ENCODE measurements at places on chromosomes 13 and 19.

DNA sequence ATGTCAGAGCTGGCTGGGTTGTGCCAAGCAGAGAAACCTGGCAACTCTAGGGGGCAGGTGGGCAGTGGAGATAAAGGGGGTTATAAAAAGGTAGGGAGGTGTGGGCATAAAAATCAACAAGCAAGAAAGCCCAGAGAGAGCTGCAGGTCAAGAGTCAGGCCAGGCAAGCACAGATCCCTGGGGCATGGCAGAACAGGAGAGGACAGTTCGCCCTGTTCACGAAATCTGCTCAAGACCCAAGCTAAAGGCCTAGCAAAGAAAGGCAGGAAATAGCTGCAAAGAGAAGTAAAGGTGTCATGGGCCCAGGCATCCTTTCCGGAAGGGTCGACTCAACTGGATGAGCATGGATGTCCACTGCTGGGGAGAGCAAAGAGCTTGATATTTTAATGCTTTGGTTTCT lies 3.4 kb downstream of the MBNL2 start:
- DNase-seq = no peak

DNA sequence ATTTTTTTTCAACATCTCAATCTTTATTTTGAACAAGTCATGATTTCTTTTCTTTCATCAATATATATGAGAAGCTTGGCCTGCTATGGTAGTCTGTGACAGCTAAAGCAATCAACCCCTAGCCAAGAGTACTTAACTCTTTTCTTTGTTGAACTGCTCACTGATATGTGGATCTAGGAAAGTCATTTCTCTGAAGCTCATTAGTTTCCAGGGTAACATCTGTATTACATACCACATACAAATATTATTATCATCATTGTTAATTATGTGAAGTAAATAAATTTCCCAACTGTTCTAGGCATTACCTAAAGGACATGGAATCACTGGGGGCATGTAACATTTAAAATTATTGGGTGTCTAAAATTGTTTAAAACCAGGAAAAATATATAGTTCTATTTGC lies 267.3 kb downstream of the DCT start:
- no peak for DNase-seq

GRCh38 chr19:55464662-55465054 lies at the start of gene C19orf85:
Gene C19orf85 (minus strand): TSS chr19:55464751. CDS start chr19:55464554, 197 bp downstream.
- DNase-seq = no peak

- no peak for DNase-seq
Observed at GRCh38 chr19:49243129-49243528, 81.9 kb downstream of the SLC6A16 start.

DNA sequence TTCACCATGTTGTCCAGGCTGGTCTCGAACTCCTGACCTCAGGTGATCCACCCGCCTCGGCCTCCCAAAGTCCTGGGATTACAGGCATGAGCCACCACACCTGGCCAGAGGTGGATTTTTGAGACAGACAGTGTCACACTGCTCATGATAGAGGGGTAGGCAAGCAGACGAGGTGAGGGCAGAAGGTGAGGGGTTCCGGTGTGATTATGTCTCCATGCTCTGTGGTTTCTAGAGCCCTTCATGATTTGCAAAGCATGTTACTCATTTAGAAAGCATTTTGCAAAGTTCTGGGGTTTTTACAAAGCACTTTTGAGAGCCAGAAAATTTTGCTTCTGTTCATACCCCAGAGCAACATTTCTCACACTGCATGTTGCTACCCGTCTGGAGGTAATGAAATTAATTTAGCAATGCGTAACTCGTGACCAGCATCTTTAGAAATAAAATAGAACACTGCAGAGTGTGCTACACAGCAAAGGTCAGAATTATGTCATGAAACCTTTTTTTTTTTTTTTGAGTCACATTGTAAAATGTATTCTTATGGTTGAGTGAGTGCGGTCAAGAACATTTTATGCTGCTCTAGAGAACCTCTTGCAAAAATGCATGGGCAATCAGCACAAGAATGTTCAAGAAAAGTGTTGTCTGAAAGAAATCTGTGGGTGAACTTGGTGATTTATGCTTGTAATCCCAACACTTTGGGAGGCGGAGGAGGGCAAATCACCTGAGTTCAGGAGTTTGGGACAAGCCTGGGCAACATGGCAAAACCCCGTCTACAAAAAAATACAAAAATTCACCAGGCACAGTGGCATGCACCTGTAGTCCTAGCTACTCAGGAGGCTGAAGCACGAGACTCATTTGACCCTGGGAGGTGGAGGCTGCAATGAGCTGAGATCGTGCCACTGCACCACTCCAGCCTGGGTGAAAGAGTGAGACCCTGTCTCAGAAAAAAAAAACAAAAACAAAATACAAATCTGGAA lies 58.0 kb downstream of the MAP4K1 start:
- DNase-seq = no peak

- DNase-seq = no peak
Observed at GRCh38 chr19:38255383-38256014, 675 bp downstream of the PPP1R14A start.

GRCh38 chr13:72500851-72501250 lies 226.6 kb downstream of the MZT1 start:
- DNase-seq = no peak

- DNase-seq = no peak
Observed at GRCh38 chr19:29482855-29483640, 42.7 kb upstream of the VSTM2B start.

- no peak for DNase-seq
Observed at GRCh38 chr13:109592770-109593169, 193.6 kb downstream of the IRS2 start.

GRCh38 chr13:110676595-110677587 lies 29.0 kb downstream of the CARS2 start:
- DNase-seq = no peak

- no peak for DNase-seq
Observed at GRCh38 chr19:1000591-1001537, 645 bp downstream of the GRIN3B start.

GRCh38 chr19:58009301-58009665 lies 6.7 kb upstream of the ZNF606 start:
- DNase-seq = no peak

DNA sequence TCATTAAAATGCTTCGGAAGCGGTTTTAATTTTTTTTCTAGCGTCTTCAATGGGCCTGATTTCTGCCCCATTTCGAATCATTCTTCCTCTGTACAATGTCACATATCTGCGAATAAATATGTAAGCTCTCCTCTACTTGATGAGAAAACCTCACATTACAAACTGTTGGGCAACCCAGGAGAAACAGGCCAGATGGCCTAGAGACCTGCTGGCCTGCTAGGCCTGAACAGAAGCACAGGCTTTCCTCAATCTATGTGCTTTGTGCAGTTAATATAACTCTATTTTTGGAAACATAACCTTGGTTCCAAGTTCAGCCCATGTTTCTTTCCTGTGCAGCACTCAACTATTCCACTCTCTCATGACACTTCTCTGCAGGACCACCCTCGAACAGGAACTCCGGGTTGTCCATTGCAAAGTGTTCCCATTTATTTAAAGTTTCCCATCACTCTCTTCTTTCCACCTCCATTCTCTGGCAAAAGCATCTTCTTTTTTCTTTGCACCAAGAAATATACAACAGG lies 42.0 kb downstream of the DCLK1 start:
- DNase-seq = no peak

DNA sequence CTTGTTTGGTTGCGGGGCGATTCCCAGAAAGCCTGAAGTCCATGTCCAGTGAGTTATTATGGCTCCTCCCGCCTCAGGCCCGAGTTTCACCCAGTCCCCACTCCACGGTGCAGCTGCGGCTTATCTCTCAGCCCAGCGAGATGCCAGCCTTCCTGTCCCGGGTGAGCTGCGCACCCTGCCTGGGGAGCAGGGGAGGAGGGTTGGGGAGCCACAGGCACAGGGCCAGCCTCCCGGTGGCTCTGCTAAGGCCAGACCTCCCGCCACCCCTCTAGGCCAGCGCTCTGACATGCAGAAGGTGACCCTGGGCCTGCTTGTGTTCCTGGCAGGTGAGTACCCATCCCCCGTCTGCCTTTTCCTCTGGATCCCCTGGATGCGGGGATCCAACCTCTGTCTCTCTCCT lies 3.5 kb downstream of the FXYD3 start:
- DNase-seq = no peak

GRCh38 chr19:8261881-8262280 lies 46.3 kb downstream of the CD320 start:
- no peak for DNase-seq

DNA sequence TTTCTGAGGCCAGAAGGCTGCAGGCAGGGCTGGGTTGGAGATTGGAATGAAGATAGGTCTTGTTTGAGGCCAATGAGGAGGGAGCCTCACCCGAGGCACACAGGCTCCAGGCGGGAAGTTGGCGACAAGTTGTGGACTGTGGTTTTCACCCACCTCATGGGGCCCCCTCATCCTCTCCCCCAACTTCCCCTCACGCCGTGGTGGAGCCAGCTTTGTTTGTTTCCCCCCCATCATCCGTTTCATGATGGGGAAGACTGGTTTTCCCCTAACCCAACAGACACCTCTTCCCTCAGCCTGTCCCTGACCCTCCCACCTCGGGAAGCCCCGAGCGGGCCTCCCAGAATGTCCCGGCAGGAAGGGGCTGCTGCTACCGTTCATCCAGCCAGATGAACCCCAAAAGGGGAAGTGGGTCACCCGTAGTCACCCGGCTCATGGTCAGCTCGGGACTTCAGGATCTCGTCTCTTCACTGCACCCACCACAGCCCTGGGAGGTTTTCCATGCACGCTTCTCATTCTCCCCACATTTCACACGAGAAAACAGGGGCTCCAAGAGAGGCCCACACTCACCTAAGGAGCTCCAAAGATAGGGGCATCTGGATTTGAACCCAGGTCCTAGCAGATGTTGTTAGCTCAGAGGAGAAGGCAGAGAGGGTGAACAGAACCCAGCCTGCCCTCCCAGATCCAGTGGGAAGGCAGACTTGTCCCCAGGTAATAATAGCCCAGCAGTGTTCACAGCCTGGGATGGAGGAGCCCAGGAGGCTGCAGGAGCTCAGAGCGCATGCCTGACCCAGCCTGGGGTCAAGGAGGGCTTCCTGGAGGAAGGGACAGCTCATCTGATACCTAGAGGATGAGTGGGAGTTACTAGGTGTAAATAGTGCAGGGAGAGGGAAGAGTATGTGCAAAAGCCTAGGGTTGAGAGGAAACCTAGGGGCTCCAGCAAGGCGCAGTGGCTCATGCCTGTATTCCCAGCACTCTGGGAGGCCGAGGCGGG lies 23.5 kb downstream of the CEACAM16 start:
- no peak for DNase-seq

DNA sequence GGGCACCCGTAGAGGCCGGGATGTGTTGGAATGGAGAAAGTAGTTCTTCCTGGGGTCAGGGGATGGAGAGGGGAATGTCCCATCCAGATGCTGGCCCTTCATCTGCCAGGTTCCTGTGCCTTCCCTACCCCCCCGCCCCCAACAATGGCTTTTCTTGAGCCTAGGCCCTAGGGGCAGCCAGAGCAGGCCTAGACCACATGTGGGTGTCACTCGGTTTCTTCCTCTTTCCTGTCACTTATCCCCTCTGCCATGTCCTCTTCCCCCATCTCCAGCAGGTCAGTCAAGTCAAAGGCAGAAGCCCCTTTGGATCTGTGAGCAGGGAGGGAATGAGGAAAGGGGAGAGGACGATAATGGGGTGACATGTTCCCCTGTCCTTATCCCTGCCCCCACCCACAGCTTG lies 36.4 kb downstream of the LYL1 start:
- no peak for DNase-seq

- no peak for DNase-seq
Observed at GRCh38 chr19:38321646-38322196, 2.1 kb downstream of the KCNK6 start.

DNA sequence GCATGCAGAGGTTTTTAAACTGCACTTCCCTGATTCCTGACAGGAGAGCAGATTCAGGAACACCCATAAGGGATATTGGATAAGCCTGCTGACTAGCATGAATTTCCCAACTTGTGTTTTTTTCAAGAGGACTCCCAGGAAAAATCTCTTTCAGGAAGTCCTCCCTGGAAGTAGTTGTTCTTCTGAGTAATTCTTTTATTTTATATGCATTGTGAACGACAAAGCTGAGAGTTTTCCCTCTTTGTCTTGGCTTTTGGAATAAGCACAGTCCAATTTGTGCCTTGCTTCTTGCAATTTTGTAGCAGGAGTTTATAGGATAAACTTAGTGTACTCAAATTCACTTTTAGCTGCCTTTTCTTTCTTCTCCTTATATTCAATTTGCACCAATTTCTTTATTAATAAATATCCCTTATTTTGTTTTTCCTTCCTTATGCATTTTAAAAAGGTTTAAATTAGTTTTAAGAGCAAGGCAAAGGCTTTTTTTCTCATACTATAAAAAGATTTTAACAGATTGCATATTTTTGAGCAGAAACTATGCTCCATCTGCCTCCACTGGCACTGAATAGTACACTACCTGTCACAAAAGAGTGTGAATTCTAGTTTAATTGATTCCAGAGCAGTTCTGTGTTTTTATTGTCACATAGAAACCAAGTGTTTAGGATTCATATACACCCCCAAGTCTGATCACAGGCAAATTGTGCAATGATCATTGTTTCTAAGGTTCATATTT lies 543.3 kb upstream of the SPRY2 start:
- no peak for DNase-seq

GRCh38 chr13:112567161-112567862 lies 20.6 kb downstream of the TUBGCP3 start:
- no peak for DNase-seq

DNA sequence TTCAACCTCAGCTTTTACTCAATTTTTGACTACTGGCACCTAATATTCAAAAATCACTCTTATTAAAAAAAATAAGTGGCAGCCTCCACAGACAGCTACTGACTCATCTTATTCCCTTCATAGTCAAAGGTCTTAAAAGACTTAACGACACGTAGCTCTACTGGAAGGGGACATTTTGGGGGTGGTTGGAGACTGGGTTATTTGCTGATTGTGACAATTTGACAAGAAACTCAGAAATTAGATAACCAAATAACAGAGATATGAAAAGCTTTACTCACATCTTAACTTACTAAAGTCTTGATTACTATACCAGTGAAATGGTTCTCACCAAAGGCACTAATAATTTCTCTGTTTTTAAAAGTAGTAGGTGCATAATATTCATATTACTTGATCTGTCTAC lies 25.7 kb downstream of the UGGT2 start:
- no peak for DNase-seq

DNA sequence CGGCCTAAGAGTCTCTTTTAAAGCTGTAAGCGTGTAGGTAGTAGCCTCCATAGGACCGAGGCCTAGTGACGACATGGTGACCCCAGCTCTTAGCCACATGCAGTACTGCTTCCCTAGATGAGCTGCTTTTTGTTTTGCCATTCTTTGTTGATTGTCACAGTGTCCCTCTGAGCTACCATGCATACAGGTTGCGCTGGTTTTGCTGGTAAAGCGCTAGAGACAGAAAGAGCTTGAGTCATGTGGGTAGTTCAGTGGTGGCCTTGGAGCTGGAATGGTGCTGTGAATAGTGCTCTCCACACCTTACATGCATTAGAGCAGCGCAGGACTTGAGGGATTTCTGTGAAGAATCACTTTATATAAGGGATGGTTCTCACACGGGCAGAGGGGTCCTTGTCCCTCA lies 5.1 kb downstream of the HNRNPM start:
- DNase-seq = no peak

- DNase-seq = no peak
Observed at GRCh38 chr13:99278200-99278599, 20.0 kb upstream of the GPR18 start.

DNA sequence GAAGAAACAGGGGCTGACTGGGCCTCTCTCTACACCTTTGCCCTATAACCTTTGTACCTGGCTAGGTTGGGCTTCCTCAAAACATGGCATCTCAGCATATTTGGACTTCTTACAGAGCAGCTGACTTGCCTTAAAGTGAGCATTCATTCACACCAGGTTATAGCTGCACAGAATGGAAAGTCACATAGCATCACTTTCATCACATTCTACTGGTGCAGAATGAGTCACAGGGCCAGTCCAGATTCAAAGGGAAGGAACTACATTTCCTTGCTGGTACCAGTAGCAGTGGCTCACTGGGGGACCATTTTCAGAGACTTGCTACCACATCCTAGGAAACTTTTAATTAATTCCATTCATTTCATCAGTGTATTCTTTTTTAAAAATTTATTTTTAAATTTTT lies 20.3 kb upstream of the TPTE2 start:
- no peak for DNase-seq
